Right cardiac atrium (tissue), 5 donors: ENCODE measurements at places on chromosomes 13 and 19. TPM values are rescaled to one million over a fixed set of nuclear protein-coding genes. Genes with fewer than 3 reads are reported as not detected.

ZNF563 gene
- total RNA-seq, result 4.6 TPM

CAPN12 gene
- total RNA-seq, result 0.44 TPM

PTGIR gene
- 7.6 TPM for total RNA-seq

SCN1B gene
- 134 TPM for total RNA-seq

APOC4 gene
- not detected for total RNA-seq

IGFL3 gene
- not detected for total RNA-seq

CERS4 gene
- 17.7 TPM for total RNA-seq

HCST gene
- 2.8 TPM for total RNA-seq

CYP2A7 gene
- total RNA-seq, result not detected

UBXN6 gene
- 123 TPM for total RNA-seq

HMGB1 gene
- 186 TPM for total RNA-seq

SLITRK5 gene
- total RNA-seq, result 0.09 TPM

PNMA8B gene
- 2.4 TPM for total RNA-seq

IGSF23 gene
- not detected for total RNA-seq

CD79A gene
- not detected for total RNA-seq

CBY2 gene
- not detected for total RNA-seq

ADGRE3 gene
- total RNA-seq, result not detected

THAP8 gene
- 1.6 TPM for total RNA-seq

HSD17B14 gene
- 7.6 TPM for total RNA-seq

SPACA4 gene
- not detected for total RNA-seq

KCNN1 gene
- 1.9 TPM for total RNA-seq

TEKTIP1 gene
- total RNA-seq, result 1.2 TPM

EPSTI1 gene
- total RNA-seq, result 4.8 TPM

JSRP1 gene
- total RNA-seq, result not detected

ATP8B3 gene
- total RNA-seq, result 1.6 TPM

SYCN gene
- total RNA-seq, result not detected

TEX29 gene
- total RNA-seq, result not detected

RDH8 gene
- not detected for total RNA-seq

LRRC63 gene
- total RNA-seq, result not detected

KLF12 gene
- total RNA-seq, result 16.2 TPM

FGF22 gene
- total RNA-seq, result 0.17 TPM

SIGLEC8 gene
- total RNA-seq, result not detected

CEACAM3 gene
- total RNA-seq, result not detected

NCR1 gene
- total RNA-seq, result 0.57 TPM

TMEM238 gene
- total RNA-seq, result 0.65 TPM

CRLF1 gene
- 39.4 TPM for total RNA-seq

EFNA2 gene
- total RNA-seq, result not detected

YIF1B gene
- 15.9 TPM for total RNA-seq

OR7D2 gene
- 0.11 TPM for total RNA-seq

DPF1 gene
- not detected for total RNA-seq
